ENCODE measurements at places on chromosomes 2 and 18. TPM values are rescaled to one million over a fixed set of nuclear protein-coding genes. Genes with fewer than 3 reads are reported as not detected.

- H3K36me3 ChIP-seq: peaks cover 4% of the 10 kb centered on the region
- no peaks in the 10 kb centered on the region for H3K4me1 ChIP-seq
- H3K27me3 ChIP-seq: peaks cover 2% of the 10 kb centered on the region
- no peak for DNase-seq
Measured at GRCh38 chr2:2842466-2842865, 511.4 kb upstream of the MYT1L start.

GRCh38 chr2:40242315-40242714 is 209.6 kb downstream of the SLC8A1 start:
- no peaks in the 10 kb centered on the region for H3K4me1 ChIP-seq
- no peak overlapping the region for H3K4me3 ChIP-seq
- no peak overlapping the region for H3K27ac ChIP-seq
- DNase-seq: no peak

GRCh38 chr2:9984217-9984739 is 32.8 kb downstream of the GRHL1 start:
- no peak overlapping the region for H3K4me3 ChIP-seq
- no peak overlapping the region for H3K27ac ChIP-seq
- H3K36me3 ChIP-seq: no peaks in the 10 kb centered on the region

DNA sequence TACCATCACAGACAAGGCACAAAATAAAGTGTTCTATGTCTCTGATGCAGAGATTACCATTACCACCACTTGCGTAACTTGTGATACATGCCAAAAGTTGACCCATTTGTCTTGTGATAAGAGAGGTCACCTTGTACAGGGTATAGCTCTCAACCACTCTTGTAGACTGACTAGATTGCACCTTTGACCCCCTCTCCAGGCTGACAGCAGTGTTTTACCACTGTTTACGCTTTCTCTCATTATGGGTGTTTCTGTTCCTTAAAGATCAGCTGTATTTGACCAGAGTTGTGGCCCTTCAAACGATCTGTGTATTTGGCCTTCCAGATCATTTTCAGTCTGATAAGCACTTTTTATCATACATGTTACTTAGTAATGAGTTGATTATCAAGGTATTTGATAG is 215.7 kb upstream of the HNMT start:
- no peak for DNase-seq
- peaks cover 3% of the 10 kb centered on the region for H3K4me1 ChIP-seq
- H3K27ac ChIP-seq: no peak overlapping the region
- H3K4me3 ChIP-seq: no peak overlapping the region

GRCh38 chr2:150601280-150602038 is 114.0 kb upstream of the RND3 start:
- no peaks in the 10 kb centered on the region for H3K36me3 ChIP-seq
- no peak overlapping the region for H3K4me3 ChIP-seq
- H3K27me3 ChIP-seq: no peaks in the 10 kb centered on the region
- no peak for DNase-seq

- peaks cover 6% of the 10 kb centered on the region for H3K27me3 ChIP-seq
- peak overlapping the region; percentile 98 for H3K4me3 ChIP-seq
- peaks cover 9% of the 10 kb centered on the region for H3K4me1 ChIP-seq
- no peak overlapping the region for H3K27ac ChIP-seq
- no peak for DNase-seq
- H3K36me3 ChIP-seq: peaks cover 4% of the 10 kb centered on the region
Measured at GRCh38 chr18:11906926-11907874, 917 bp downstream of the MPPE1 start.

Gene EGR4
- 0.15 TPM for total RNA-seq

DNA sequence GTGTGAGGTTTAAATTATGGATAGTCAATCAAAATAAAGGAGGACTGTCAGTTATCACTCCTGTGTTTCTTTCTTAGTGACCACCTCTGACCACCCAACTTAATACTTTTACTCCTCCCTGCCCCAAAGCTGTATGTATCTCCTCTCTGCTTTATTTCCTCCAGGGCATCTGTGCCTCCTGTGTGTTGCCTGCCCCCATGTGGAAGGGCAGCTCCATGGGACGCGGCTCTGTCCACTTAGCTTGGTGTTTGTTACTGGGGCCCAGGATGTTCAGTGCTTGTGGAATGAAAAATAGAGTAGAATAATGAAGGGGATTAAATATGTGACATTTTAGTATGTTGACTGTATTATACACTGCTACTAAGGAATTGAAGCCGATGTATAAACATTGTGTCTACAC is 9.8 kb downstream of the ACP1 start:
- no peak for DNase-seq
- H3K4me3 ChIP-seq: no peak overlapping the region
- peaks cover 12% of the 10 kb centered on the region for H3K4me1 ChIP-seq
- H3K36me3 ChIP-seq: peaks cover 15% of the 10 kb centered on the region

DNA sequence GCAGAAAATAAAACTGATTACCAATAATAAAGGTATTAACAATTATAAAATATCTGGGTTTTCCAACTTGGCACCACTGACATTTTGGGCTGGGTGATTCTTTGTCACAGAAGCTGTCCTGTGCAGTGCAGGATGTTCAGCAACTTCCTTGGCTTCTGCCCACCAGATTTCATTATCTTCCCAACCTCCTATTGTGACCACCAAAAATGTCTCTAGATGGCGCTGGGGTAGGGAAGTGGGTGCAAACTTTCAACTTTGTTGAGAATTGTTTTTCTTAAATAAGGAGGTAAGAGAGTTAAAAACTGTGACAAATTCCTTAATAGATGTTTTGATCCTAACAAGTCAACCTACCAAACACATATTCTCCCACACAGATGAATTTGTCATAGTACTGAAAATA is 90.1 kb downstream of the GAREM1 start:
- no peak for DNase-seq
- no peak overlapping the region for H3K4me3 ChIP-seq
- peaks cover 2% of the 10 kb centered on the region for H3K27me3 ChIP-seq
- no peaks in the 10 kb centered on the region for H3K4me1 ChIP-seq
- no peaks in the 10 kb centered on the region for H3K36me3 ChIP-seq
- H3K27ac ChIP-seq: no peak overlapping the region

- no peaks in the 10 kb centered on the region for H3K36me3 ChIP-seq
- no peak overlapping the region for H3K4me3 ChIP-seq
- H3K4me1 ChIP-seq: no peaks in the 10 kb centered on the region
Measured at GRCh38 chr2:193502363-193503035, 1307.8 kb upstream of the TMEFF2 start.

DNA sequence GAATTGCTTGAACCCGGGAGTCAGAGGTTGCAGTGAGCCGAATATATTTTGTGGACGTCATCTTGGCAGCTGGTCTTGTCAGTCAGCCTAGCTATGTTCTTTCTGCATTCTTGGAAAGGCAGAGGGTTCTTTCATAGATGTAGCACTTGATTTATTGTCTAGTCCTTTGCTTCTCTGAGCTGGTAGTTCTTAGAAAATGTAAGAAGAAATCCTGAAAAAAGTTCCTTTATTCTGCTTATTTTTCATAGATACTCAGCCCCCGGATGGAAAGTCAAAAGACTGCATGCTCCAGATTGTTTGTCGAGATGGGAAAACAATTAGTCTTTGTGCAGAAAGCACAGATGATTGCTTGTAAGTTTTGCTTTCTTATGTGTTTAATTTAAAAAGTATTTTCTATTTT is 21.3 kb downstream of the PLEKHB2 start:
- H3K36me3 ChIP-seq: peaks cover 51% of the 10 kb centered on the region
- H3K4me3 ChIP-seq: no peak overlapping the region
- H3K4me1 ChIP-seq: no peaks in the 10 kb centered on the region

GRCh38 chr2:176131848-176132158 is 2.3 kb downstream of the HOXD8 start:
- H3K27ac ChIP-seq: peak overlapping the region; percentile 88
- peaks cover 35% of the 10 kb centered on the region for H3K4me1 ChIP-seq
- H3K27me3 ChIP-seq: peaks cover 45% of the 10 kb centered on the region
- H3K36me3 ChIP-seq: peaks cover 6% of the 10 kb centered on the region
- peak overlapping the region; percentile 87 for H3K4me3 ChIP-seq

DNA sequence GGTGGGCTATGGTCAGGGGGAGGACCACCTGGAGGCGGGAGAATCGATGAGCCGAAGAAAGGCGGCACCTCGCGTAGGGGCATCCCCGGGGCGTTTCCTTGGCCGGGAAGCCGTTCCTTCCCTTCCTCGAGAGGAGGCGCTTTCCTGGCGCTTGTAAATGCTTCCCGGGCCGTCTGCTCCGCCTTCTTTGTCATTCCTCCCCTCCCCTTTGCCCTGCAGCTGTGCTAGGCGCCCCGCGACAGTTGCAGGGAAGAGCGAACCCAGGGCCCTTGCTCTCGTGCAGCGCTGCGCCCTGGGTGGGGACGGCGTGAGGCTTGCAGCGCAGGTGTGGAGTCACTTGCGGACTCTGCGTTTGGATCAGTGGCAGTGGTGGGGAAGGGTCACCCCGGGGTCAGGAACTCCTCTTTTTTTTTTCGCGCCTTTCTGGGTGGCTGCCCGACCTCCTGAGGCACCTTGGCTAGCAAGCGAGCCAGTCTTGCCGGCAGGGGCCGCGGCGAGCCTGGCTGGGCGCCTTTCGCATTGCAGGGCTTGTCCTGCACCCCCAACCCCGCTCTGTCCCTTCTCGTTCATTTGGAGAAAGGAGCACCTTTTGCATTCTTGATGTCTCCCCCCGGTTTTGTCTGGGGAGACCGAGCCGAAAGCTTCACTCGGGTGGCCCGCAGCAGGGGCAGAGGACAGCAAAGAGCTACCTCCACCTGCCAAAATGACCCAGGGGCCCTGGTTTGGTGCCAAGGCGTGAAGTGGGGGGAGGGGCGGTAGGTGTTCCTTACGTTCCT is 858 bp downstream of the KCNS3 start:
- H3K4me3 ChIP-seq: peak overlapping the region; percentile 91
- H3K27me3 ChIP-seq: peaks cover 6% of the 10 kb centered on the region
- H3K4me1 ChIP-seq: peaks cover 13% of the 10 kb centered on the region
- H3K36me3 ChIP-seq: peaks cover 4% of the 10 kb centered on the region

DNA sequence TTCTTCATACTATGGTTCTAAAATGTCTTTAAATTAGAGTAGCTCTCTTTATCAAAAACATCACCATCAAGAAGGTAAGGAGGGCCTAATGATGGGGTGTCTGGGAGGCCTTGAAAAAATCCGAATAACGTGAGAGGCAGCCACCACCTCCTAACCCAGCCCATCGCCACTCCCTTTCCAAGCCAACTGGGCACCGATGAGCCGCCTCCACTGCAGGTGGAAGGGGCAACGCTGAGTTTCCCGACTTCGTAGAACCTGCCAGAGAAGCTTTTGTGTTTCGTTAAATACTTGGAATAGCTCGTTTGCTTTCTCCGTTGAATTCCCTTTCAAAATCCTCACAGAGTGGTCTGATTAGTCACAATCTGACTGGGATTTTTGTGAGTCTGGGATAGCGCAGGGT is 22.0 kb upstream of the RPL31 start:
- peak overlapping the region; percentile 36 for H3K27ac ChIP-seq
- H3K36me3 ChIP-seq: peaks cover 46% of the 10 kb centered on the region
- peaks cover 39% of the 10 kb centered on the region for H3K4me1 ChIP-seq
- DNase-seq: no peak

DNA sequence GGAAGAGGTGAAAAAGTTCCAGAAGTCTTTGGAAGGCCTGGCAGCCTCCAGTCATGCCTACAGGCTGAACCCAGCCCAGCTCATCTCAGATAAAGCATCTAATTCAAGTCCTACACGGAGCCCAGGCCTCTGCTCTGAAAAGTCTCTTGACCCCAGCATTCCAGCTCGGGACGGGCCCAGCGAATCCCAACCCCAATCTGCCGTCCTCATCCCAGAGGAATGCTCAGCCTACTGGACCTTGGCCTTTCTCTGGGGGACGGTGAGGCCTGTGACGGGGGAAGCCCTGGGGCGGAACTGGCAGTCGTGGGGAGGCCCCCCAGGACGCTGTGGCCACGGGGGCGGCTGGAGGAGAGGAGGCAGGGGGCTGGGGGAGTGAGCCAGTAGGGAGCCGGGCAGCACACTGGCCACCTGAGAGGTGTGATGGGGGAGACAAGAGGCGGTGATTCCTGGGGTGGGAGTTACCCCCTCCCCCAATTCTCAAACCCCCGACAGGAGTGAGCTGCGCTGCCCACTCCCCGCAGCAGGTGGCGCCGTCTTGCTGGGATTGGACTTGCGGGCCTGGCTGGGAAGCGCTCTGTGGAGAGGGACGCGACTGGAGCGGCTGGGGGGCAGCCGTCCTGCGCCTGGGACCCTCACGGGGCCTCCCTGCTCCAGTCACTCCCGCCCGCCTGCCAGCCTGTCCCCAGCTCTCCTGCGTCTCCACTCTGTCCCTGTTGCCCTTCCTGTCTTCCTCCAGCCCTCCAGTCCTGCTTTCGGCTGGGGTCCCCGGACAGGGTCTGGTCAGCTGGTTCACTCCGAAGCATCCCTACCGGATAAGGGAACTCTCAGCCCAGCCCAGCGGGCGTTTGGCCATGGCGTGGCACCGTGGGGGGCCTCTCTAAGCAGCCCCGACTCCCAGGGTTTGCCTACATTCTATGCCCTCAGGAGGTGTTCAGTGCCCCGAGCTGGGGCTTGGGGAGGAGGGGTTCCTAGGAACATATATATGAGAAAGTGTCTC is 182.6 kb upstream of the HAAO start:
- H3K4me1 ChIP-seq: peaks cover 36% of the 10 kb centered on the region
- DNase-seq: peak; percentile 87
- H3K27ac ChIP-seq: peak overlapping the region; percentile 30
- no peak overlapping the region for H3K4me3 ChIP-seq

GRCh38 chr2:16150456-16151280 is 210.3 kb downstream of the MYCN start:
- H3K4me3 ChIP-seq: no peak overlapping the region
- H3K36me3 ChIP-seq: no peaks in the 10 kb centered on the region
- H3K4me1 ChIP-seq: peaks cover 3% of the 10 kb centered on the region
- no peaks in the 10 kb centered on the region for H3K27me3 ChIP-seq
- no peak for DNase-seq

Gene ATP5MC3
- total RNA-seq: 207 TPM

Gene ABCG8
- not detected for total RNA-seq

DNA sequence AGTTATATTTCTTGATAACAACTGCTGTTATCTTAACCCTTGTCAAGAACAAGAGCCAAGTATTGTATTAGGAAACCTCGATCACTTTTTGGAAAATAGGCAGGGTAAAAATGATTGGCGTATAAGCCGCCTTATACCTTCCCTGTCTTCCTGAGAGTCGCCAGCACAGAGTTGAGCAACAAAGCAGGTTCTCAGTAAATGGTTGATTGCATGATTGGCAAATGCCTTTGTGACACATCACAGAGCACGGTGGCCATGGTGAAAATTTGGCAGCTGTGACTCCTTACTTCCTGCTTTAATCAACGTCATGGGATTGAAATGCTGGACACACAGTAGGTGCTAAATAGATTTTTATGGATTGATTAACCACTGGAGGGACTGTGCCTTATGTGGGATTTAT is 3.9 kb upstream of the KLHL29 start:
- peaks cover 5% of the 10 kb centered on the region for H3K4me1 ChIP-seq
- peaks cover 12% of the 10 kb centered on the region for H3K27me3 ChIP-seq
- no peak for DNase-seq
- H3K27ac ChIP-seq: no peak overlapping the region
- no peak overlapping the region for H3K4me3 ChIP-seq

GRCh38 chr2:83517727-83518368 is 941.2 kb downstream of the SUCLG1 start:
- no peaks in the 10 kb centered on the region for H3K27me3 ChIP-seq
- no peak overlapping the region for H3K27ac ChIP-seq
- H3K36me3 ChIP-seq: peaks cover 4% of the 10 kb centered on the region
- H3K4me1 ChIP-seq: no peaks in the 10 kb centered on the region
- no peak overlapping the region for H3K4me3 ChIP-seq

Data from endothelial cell (in vitro differentiated cells).